Stimulated activated CD8-positive, alpha-beta memory T cell treated with anti-CD3 and anti-CD28 coated beads, Interleukin-15, amount 100 ng/mL, for 1 hour (primary cell): ENCODE measurements at places on chromosomes 3 and 15.

- DNase-seq: no peak
These were observed 245.6 kb downstream of the CLSTN2 start for GRCh38 chr3:140180603-140181002.

DNA sequence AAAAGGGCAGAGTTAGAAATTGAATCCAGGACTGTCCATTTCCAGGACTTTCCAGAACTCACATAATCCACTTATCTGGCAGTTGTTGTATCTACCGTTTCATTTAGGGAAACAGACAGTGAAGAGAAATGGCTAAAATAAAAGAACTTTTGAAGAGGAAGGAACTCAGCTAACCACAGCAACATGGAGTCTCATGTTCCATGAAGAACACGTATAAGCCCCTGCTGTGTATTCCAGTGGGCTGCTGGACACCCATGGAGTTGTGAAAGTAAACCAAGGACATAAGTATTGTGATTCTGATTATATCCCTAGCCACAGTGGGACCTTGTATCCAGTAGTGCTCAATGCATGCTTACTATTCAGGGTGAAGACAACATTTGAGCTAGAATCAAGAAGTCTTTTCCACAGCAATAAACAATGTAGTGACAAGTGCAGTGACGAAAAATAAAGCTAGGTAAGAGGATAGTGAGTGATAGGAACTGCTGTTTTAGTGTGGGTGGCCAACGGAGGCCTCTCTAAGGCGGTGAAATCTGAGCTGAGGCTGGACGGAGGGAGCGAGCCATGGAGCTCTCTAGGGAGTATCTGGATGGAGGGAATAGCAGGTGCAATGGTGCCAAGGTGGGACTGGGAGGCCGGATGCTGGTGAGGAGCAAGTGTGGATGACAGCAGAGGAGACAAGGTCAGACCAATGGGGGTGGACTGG, 26.8 kb upstream of the TRH start:
- no peak for DNase-seq

DNA sequence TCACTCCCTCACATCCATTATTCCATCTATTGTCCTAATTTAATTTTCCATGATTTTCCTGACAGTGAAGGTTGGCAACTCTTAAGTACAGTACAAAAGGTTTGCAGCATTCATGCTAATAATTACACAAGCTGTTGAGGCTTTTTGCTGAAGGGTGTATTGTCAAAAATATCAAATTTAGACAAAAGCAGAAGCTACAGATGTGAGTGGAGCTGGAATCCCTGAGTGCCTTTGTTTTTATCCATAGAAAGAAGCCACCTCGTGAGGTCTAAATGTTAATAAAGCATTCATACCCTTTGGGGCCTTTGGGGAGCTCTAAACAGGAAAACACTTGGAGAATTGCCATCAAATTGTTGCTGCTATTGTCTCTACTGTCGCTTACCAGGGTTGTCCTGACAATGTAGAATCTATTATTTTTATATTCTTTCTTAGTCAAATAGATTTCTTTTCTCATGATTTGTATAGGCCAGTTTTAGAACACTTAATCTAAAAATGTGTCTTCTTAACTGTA, 185.8 kb upstream of the ROBO1 start:
- DNase-seq: no peak

DNA sequence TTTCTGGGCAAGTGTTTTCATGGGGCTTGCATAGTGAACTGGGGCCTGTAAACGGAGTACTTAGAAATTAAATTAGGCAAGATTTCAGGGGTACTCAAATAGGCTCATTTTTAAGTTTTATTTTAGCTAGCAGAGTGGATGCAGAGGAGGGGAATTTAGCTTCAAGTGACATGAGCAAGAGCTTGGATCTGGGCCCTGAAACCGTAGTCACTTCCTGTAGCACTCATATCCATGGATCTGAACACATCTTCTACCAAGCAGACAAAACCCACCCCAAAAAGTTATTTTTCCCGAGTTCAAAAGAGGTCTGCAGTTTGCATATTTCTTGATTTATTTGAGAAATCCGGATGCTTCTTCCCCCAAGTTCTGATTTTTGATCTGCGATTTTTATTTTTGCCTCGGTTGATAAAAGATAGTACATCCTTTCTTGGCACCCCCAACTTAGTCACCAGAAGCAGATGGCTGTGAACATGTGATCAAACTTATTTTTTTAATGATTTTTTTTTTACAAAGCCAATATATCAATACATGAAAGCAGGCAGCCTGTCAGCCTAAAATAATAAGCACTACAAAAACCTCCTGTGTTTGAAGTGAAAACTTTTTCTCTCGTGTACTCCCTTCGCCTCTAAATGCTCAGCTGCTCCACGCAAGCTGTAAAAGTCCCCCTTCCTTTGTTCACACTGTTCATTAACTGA, 36.6 kb upstream of the STT3B start:
- DNase-seq: no peak

DNA sequence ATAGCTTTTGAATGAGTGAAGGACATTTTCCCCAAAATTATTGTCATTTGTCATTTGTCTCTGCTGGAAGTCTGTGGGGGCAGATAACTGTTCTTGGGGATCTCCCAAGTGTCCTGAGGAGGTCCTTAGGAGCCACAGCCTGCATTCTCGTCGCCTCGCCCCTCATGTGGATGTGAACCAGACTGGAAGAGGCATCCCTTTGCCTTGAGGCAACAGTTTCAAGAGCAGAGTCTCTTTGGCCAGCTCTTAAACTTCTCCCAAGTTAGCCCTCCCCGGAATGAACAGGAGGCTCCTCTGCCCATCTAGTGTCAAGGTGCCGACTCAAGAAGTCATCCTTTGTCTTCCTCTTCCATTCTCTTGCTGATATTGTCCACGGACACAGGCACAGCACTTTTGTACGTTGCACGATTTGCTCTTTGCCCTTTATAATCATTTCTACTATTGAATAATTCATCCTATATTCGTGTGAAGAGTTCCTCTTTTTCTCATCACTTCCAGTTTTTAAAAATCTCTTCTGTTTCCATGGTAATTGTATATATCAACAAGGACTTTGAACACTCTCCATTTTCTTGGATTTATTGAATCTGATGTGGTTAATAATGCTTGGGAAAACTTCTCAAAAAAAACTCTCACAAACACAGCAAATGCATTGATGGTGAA, 40.8 kb upstream of the CD47 start:
- DNase-seq: no peak
